ENCODE measurements at places on chromosomes 2 and 18. TPM values are rescaled to one million over a fixed set of nuclear protein-coding genes. Genes with fewer than 3 reads are reported as not detected.
A peak's percentile ranks its signal among the peaks of the same experiment; 100 is the strongest.

- H3K36me3 ChIP-seq = no peaks in the 10 kb centered on the region
- H3K27me3 ChIP-seq = peaks cover 25% of the 10 kb centered on the region
- DNase-seq = no peak
- peaks cover 2% of the 10 kb centered on the region for H3K4me1 ChIP-seq
Observed at GRCh38 chr2:73203055-73203681, 794 bp downstream of the NOTO start.

The DLX1 gene
- polyA plus RNA-seq = not detected

- H3K27ac ChIP-seq = no peak overlapping the region
- no peak overlapping the region for H3K4me3 ChIP-seq
- DNase-seq = no peak
- H3K27me3 ChIP-seq = no peaks in the 10 kb centered on the region
- H3K36me3 ChIP-seq = no peaks in the 10 kb centered on the region
- no peaks in the 10 kb centered on the region for H3K4me1 ChIP-seq
Observed at GRCh38 chr2:81481994-81482368, 1177.4 kb upstream of the LRRTM1 start.

DNA sequence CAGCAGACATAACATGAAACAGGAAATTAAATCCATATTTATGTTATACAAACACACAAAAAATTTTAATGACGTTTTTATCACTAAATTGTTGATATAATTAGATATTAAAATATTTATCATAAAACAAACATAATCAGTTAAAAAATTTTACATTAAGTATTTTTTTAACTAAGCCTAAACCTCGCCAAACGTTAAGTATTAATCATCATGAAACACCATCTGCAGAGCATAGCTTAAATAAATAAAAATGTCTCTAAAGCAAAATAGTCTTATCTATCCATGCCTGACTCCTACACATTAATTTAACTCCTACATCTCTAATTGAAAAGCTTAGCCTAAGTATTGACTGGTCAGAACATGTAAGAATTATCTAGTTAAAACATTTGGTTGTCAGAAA lies 271.6 kb upstream of the RND3 start:
- H3K4me3 ChIP-seq = no peak overlapping the region
- no peaks in the 10 kb centered on the region for H3K27me3 ChIP-seq
- no peaks in the 10 kb centered on the region for H3K36me3 ChIP-seq
- no peak for DNase-seq
- H3K4me1 ChIP-seq = no peaks in the 10 kb centered on the region
- H3K27ac ChIP-seq = no peak overlapping the region

DNA sequence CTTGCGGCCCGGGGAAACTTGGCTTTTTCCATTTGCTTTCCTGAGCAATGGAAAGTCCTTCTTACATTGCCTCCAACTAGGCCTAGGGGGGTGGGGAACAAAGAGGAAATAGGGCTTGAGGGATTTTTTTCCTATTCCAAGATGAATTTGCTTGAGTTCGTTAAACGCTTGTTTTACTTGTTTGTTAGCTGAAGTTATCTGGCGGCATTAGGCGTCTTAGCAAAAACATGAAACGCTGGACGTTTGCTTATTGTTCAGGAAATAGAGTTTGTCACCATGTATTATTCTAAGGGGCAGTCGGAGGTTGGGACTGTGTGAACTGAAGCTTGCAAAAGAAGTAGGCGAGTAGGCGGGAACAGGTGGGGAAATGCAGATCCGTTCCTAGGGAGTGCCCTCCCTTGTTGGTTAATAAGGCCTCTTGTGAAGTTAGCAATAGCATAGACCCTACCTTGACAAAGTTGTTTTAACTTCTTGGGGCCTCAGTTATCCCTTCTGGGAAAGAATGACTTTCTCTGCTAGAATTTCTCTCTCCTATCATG lies 1.9 kb downstream of the CABLES1 start:
- DNase-seq = peak; percentile 53
- peaks cover 3% of the 10 kb centered on the region for H3K4me1 ChIP-seq
- no peaks in the 10 kb centered on the region for H3K27me3 ChIP-seq

The EVX2 gene
- not detected for polyA plus RNA-seq

GRCh38 chr18:3798032-3798431 lies 348.1 kb downstream of the TGIF1 start:
- H3K27me3 ChIP-seq = no peaks in the 10 kb centered on the region
- no peak overlapping the region for H3K27ac ChIP-seq

The PRKAG3 gene
- polyA plus RNA-seq = not detected

The ANKRD30BL gene
- polyA plus RNA-seq = not detected

The ADRA2B gene
- polyA plus RNA-seq = not detected

GRCh38 chr2:60840880-60841279 lies 40.5 kb upstream of the REL start:
- DNase-seq = no peak
- no peaks in the 10 kb centered on the region for H3K36me3 ChIP-seq
- no peak overlapping the region for H3K4me3 ChIP-seq
- H3K4me1 ChIP-seq = no peaks in the 10 kb centered on the region

GRCh38 chr2:100757621-100758394 lies 62.1 kb upstream of the NPAS2 start:
- no peaks in the 10 kb centered on the region for H3K27me3 ChIP-seq
- no peaks in the 10 kb centered on the region for H3K4me1 ChIP-seq
- no peaks in the 10 kb centered on the region for H3K36me3 ChIP-seq
- peak; percentile 12 for DNase-seq

DNA sequence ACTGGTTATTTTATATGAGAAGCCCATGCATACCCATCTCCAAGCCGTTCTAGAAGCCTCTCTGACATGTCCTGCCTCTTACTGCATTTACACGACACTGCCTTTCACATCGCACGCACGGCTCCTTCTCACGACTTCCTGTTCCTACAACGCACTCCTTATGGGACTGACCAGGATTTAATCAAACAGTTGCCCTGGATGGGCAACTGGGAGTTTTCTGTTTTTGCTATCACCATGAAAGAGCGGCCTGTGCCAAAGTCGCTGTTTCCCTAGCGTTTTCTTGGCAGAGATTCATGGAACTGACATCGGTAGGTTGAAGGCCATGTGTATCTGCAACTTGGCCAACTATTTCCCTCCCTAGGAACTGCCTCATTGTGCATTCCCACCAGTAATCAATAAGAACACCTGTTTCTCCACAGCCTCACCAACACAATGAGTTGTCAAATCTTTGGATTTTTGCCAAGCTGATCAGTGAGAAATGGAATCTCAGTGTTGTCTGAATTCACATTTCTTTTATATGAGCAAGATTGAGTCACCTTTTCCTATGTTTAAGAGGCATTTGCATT lies 97.2 kb upstream of the OTOS start:
- no peaks in the 10 kb centered on the region for H3K4me1 ChIP-seq
- DNase-seq = no peak
- no peaks in the 10 kb centered on the region for H3K27me3 ChIP-seq
- H3K4me3 ChIP-seq = no peak overlapping the region
- no peak overlapping the region for H3K27ac ChIP-seq

The ST8SIA3 gene
- polyA plus RNA-seq = not detected

DNA sequence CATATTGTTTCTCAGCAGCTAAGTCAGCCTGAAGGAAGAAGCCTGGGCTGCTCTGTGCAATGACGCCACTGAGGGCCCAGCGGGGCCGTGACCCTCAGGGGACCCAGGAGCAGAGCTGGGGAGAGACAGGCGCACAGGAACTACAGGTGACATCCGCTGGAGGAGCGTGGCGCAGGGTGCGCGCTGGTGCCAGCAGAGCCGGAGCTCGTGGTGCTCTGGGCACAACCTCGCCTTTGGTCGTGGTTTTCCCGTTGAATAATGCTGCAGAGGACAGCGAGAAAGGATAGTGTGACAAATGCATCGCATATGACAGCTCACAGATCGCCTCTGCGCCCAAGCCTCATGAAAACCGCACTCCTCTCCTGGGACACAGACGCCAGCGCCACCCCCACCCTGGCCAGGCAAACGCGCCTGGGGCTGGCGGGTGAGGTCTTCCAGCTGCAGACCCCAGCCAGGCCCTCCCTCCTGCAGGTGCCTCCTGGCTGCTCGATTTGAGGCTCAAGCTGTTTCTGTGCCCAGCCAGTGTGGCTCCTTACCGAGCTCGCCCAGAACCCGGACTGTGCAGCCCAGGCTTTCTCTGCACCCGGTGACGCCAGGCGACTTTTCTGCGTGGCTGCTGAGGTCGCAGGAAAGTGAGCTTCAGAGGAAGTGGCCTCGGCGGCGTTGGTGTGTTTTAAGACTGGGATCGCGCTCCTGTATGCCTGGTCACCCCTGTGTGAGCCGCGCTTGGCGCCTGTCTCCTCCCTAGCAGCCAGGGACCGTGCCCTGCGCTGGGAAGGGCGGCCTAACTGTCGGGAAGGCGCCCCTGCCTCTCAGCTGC lies 583.1 kb upstream of the HS6ST1 start:
- H3K36me3 ChIP-seq = no peaks in the 10 kb centered on the region
- H3K27me3 ChIP-seq = peaks cover 4% of the 10 kb centered on the region
- no peak for DNase-seq

DNA sequence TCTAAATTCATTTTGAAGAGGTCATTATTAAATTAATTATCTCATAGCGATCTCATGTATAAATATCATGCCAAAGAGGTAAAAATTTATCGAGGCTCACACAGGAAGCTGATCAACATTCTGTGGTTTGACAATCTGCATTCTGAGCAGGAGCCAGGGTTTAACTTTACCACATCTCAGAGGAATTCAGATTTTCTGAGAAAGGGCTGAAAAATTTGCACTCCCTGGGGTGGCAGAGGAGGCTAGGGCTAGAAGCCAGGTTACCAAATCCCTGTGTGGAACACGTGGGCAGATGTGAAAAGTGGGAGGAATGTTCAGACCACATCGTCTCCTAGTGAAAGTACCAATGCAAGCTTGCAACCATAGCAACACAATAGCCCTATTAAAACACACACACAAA lies 63.5 kb upstream of the CTLA4 start:
- H3K27me3 ChIP-seq = no peaks in the 10 kb centered on the region
- no peaks in the 10 kb centered on the region for H3K4me1 ChIP-seq
- H3K27ac ChIP-seq = no peak overlapping the region
- H3K36me3 ChIP-seq = no peaks in the 10 kb centered on the region
- H3K4me3 ChIP-seq = no peak overlapping the region

DNA sequence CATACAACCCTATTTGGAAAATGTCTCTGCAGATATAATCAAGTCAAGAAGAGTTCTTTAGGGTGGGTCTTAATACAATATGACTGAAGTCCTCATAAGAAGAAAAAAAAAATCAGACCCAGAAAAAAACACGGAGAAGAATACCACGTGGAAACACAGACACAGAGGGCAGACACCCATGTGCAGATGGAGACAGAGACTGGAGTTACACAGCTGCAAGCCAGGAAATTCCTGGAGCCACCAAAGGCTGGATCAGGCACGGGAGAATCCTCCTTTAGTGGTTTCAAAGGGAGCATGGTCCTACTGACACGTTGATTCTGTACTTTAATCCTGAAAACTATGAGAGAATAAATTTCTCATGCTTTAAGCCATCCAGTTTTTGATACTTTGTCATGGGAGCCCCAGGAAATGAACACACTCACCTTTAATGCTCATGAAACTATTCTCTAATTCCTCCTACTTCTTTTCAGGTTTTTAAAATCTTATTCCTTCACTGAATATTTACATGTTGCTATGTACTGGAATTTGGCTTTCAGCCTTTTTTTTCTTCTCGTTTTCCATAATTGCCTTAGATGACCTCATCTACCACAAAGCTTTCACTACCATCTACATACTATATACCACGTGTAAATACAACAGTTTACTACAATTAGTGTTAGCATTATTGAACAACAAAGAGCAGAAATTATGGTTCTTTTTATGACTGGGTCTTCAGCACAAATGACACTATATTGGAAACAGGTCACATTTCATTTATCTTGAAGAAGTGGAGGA lies 529.1 kb downstream of the IRS1 start:
- H3K4me3 ChIP-seq = no peak overlapping the region
- DNase-seq = no peak
- no peaks in the 10 kb centered on the region for H3K4me1 ChIP-seq
- H3K36me3 ChIP-seq = no peaks in the 10 kb centered on the region

DNA sequence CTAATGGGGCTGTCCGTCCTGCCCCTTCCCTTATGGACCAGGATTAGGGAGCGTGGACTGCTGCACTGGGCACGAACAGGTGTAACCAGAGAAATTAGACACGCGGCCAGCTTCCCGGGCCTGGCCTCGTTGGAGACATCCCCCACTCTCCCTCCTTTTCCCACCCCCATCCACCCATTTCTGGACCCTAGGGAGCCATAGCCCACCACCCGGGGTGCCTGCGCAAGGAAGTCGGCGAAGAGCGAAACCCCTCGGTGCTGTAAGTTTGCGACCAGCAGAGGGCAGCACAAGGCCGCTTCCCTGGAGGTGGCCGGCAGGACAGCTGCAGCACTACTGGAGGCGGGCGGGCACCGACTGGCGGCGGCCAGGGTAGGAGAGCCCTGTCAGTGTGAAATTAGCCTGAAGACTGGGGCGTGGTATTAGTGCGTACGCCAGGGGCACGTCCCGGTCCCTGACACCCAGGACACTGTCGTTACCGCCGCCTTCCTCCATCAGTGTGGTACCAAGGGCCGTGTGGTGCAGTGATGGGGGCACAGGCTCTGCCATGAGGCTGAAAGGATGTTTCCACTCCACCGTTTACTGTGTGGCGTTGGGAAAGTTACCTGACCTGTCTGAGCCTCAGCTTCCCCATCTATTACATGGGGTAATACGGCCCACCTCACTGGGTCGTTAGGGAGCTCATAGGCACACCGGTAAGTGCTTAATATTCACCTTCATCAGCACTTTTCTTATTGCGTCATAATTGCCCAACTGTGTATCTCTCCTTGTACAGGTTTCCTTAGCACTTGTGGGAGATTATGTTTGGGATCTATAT lies 36.0 kb upstream of the CD207 start:
- no peak overlapping the region for H3K4me3 ChIP-seq
- no peaks in the 10 kb centered on the region for H3K36me3 ChIP-seq
- H3K27ac ChIP-seq = no peak overlapping the region
- peak; percentile 86 for DNase-seq
- H3K4me1 ChIP-seq = no peaks in the 10 kb centered on the region

The ZNF512 gene
- 10.0 TPM for polyA plus RNA-seq

The RNASEH1 gene
- 16.4 TPM for polyA plus RNA-seq

The CXCR1 gene
- polyA plus RNA-seq = 0.22 TPM

DNA sequence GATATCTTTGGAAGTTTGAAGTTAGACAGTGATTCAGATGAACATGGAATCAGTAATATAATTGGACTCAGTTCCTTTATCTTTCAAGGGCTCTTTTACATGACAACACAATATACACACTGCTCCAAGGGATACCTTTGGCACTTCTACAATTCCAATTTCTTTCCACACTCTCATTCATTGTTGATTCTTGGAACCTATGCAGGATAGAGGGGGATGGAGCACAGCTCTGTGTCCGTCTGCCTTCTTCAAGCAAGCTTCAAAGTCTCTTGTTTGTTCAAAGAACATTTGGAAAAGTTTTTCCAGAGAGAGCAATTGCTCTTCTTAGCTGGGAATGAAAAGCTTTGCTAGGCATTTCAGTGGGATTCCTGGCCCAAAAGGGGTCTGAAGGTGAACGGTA lies 276.2 kb upstream of the ZEB2 start:
- no peaks in the 10 kb centered on the region for H3K36me3 ChIP-seq
- no peaks in the 10 kb centered on the region for H3K27me3 ChIP-seq
- no peak overlapping the region for H3K27ac ChIP-seq
- no peak for DNase-seq
- H3K4me3 ChIP-seq = no peak overlapping the region

Measured in small intestine (tissue), 16 donors.